ENCODE measurements at places on chromosomes 7 and 10.

DNA sequence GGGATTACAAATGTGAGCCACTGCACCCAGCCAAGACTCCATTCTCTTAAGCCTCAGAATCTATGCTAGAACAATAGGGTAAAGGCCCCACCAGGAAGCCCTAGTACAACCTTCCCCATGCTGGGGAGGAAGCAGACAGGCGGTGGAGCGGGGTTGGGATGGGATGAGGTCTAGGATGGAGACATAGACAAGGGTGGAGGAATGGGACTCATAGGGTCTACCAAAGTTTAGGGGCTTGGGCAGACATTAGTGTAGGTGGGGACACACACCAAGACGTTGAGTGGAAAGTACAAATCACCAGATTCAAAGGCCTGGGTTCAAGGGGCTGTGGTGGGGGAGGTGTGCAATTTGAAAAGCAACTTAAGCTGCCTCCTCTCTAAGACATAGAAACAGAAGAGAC lies 19.3 kb downstream of the PRSS2 start:
- no peak for DNase-seq

- no peak for DNase-seq
Observed at GRCh38 chr7:129146237-129146979, 1.9 kb downstream of the TSPAN33 start.

GRCh38 chr7:69433081-69433480 lies 165.2 kb upstream of the AUTS2 start:
- DNase-seq, result no peak

GRCh38 chr7:91780521-91780920 lies 100.0 kb downstream of the MTERF1 start:
- DNase-seq, result no peak

- DNase-seq, result no peak
Observed at GRCh38 chr7:55052741-55053427, 34.1 kb downstream of the EGFR start.

GRCh38 chr7:47470567-47471357 lies 111.1 kb downstream of the TNS3 start:
- DNase-seq, result peak; percentile 98

- no peak for DNase-seq
Observed at GRCh38 chr10:57507788-57508187, 759.9 kb downstream of the IPMK start.

GRCh38 chr7:650339-651031 lies 76.0 kb upstream of the DNAAF5 start:
- DNase-seq, result no peak

DNA sequence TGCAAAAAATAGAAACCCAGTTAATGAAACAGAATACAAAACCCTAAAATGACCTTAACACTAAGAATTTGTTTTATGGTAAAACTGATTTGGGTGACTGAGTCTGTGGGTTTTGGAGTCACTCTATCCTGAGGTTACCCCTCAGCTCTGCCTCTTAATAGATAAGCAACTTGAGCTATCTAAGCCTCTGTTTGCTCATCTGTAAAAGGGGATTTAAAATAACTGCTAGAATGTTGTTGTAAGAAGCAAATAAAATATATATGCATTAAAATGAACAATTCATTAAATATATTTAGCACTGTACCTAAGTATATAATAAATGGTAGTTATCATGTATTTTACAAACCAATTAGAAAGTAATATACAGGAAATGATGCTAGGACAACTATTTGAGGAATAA lies 115.4 kb downstream of the CABCOCO1 start:
- no peak for DNase-seq

DNA sequence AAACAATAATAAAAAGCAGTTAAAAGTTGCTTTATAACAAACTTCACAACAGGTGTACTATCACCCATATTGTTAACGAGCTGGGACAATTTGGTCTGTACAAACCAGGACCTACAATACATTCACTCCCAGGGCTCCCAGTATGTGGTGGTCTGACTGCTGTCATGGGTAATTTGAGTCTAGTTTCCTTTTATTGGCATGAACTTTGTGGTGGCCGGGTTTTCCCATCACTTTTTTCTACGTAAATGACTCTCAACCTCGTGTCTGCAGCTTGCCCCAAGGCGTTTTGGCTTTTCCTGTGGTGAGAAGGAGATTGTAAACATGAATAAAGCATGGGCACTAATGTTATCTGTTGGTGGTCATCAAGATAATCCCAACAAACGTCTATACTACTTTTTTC lies 118.7 kb upstream of the CDK6 start:
- no peak for DNase-seq

GRCh38 chr10:29618341-29619171 lies 16.2 kb downstream of the SVIL start:
- peak; percentile 78 for DNase-seq

GRCh38 chr7:128713794-128714193 lies 25.4 kb upstream of the CALU start:
- DNase-seq, result peak; percentile 85
